Fibroblast of skin of left biceps (primary cell): ENCODE measurements at places on chromosomes 12 and 14.

GRCh38 chr12:74539765-74540526, 2.3 kb downstream of the ATXN7L3B start:
- DNase-seq, result no peak

- no peak for DNase-seq
Observed at GRCh38 chr14:37595809-37596621, 586 bp downstream of the TTC6 start.

DNA sequence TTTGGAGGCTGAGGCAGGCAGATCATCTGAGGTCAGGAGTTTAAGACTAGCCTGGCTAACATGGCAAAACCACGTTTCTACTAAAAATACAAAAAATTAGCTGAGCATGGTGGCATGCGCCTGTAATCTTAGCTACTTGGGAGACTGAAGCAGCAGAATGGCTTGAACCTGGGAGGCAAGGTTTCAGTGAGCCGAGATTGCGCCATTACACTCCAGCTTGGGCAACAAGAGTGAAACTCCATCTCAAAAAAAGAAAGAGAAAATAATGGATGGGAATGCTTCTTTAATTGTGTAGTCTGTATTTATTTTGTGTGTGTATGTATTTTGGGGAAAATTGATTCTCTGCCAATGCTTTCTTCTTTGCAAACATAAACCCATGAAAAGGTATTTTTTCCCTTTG, 32.5 kb downstream of the SRGAP1 start:
- no peak for DNase-seq

DNA sequence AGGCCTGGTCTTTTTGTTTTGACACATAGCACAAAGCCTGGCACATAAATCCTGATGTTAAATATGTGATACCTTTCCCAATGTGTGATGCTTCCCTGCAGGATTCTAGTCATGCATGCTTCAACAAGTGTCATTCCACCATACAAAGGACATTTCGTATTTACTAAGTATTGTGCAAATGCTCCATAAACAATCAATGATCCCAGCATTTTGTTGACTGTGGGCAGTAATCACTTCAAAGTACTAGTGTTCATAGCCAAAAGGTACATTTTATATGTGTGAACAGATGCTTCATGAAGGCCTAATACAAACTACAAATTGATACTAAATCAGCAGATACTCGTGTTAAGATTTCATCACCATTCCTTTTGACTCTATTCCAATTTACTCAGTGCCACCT, 4.4 kb downstream of the CCNB1IP1 start:
- no peak for DNase-seq

DNA sequence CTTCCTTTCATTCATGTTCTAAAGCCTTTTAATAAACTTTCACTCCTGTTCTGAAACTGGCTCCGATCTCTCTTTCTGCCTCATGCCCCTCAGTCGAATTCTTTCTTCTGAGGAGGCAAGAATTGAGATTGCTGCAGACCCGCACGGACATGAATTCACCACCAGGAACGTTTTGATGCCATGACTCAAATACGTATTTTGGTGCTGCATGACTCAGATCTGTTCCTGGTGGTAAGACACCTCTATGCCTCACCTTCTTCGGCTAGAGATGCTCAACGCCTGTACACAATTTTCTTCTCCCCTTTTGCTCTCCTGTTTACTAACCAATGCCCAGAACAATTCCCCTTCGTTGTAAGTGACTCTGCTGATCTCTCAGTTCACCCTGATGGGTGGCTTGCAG, 52.0 kb upstream of the RIMBP2 start:
- no peak for DNase-seq

DNA sequence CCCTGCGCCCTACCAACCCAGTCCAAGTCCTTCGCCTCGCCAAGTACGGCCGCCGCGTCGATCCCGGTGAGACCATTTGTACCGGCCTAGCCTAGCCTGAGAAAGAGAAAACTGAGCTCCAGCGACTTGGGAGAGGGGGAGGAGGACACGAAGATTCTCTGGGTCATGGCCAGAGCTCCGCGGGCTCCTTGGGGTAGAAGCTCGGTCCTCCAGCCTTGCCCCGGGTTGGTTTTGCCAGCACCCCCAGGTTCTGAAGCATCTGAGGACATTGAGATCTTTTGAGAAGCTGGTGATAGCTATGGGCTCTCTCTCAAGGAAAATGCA, 7.3 kb downstream of the LHX5 start:
- DNase-seq, result no peak

DNA sequence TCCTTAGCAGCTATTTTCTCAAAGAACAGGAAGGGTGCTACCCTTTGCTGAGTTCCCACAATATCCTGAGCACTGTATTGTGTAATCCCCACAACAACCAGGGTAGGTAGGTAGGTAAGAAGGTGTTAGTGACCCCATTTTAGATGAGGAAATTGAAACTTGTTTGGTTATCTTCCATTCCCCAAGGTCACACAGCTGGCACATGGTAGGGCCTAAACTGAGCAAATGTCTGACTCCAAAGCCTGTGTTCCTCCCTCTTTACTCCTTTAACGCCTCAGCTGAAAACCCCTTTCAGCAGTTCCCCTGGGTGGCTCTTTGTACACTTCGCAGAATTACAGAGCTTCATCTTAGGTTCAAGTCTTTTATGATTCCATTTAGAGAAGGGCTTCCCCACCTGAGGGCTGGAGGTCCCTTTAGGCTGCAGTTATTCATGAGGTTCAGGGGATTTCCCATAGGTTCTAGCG, 26.5 kb upstream of the RIC8B start:
- DNase-seq, result no peak

DNA sequence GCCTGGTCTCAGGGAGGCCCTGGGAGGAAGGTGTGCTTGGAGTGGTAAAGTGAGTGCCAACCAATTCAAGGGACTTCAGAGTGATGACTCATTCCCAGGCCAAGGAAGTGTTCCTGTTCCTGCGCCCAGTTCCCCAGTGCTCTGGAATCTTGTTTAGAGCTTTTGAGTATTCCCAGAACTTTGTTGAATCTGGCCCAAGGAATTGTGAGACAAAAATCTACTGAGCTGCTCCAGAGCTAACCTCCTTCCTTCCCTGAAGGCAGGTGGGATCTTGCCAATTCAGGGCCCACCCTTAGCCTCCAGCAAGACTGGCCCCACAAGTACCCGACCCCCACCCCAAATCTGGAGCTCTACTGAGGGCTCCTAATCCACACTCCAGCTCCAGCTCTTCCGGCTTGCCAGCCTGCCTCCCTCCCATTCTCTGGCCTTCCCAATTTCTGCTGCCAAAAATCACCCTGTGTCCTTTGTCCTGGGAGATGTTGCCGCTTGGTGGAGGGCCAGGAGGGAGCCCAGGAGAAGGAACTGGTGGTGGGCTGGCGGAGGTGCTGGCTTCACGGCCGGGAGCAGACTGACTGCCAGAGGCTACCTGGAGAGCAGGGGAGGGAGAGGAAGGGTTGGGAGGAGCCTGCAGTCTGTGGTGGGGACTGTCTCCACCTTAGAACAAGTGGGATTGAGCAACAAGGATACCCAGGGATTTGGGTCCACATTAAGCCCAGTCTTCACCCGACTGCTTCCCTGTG, 2.0 kb upstream of the ATN1 start:
- peak; percentile 59 for DNase-seq

DNA sequence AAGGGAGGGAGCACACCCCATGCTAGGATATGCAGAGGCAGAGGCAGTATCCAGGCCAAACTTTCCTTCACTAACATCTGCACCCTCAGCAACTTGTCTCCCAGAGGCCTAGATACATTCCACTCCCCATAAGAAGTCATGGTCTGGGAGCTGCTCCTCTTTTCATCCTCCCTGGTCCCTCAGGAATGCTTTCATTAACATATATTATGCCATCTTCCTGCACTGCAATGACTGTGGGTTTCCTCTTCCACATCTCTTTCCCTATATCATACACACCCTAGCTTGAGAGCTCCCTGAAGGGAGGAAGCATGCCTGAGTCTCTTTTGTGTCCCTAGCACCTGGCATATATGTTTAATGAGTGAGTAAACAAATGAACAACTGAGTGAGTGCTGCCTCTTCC, 8.6 kb downstream of the DDN start:
- no peak for DNase-seq

DNA sequence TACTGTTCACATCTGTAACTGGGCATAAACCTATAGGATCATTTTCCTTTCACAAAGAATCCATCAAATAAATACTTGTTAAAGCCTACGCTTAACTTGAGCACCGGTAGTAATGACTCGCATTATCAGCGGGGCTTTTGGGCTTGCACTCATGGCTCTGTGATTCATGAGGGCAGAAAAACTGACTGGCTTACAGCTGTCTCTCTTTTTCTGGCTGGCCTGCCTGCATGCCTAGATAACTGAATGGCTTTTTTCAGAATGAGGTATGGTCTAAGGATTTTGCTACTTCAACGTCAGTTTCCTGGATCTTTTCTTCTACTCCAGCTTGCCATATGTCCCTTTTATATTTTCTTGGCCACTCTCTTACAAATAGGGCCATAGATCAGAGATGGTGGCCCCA, 531.1 kb downstream of the NRXN3 start:
- DNase-seq, result no peak

DNA sequence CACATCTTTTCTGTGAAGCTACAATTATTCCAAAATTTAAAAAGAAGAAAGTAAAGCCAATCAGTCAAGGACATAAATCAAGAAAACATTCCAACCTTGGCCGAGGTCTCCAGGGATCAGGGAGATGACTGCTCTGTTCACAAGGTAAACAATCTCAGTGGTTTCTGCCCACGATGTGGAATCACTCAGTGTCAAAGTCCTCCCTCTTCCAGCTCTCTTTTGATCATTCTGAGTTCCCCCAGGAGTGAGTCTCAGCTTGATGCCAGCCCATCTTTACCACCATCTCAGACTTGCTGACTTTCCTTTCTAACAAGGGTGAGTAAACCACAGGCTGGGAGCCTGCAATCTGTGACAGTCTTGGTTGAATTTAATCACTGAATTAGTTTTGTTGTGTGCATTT, 4.8 kb upstream of the SERPINA9 start:
- no peak for DNase-seq

GRCh38 chr14:29892327-29892726, 35.3 kb downstream of the PRKD1 start:
- DNase-seq, result no peak

DNA sequence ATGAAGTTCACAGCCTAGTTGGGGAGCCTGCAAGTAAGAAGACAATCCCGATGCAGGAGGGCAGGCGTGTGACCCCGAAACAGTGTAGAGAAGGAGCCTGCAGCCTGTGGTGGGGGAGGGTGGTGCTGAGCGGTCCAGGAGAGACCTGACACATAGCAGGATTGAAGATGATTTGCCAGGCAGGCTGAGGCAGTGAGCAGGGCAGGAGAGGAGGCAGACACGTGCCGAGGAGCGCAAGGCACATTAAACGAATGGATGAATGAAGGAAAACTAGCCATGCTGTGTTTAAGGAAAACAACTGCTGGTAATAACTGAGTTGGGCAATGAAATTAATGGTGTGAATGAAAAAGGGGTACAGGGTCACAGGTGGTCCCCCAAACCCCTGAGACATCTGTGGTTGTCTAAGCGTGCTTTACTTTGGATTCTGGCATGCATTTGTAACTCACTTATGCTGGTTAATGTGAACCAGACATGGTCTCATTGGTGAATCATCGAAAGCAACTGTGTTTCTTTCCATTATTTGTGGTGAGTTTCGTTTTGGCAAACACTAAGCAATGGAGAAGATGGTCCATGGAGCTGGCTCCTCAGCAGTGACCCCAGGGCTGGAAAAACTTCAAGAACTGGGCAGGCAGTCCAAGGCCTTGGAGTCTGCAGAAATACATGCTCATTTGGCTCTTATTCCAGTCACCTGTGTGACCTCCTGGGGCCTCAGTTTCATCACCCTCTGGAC, 96.9 kb upstream of the EVL start:
- DNase-seq, result peak; percentile 89
